ENCODE measurements at places on chromosomes 1 and 21.

DNA sequence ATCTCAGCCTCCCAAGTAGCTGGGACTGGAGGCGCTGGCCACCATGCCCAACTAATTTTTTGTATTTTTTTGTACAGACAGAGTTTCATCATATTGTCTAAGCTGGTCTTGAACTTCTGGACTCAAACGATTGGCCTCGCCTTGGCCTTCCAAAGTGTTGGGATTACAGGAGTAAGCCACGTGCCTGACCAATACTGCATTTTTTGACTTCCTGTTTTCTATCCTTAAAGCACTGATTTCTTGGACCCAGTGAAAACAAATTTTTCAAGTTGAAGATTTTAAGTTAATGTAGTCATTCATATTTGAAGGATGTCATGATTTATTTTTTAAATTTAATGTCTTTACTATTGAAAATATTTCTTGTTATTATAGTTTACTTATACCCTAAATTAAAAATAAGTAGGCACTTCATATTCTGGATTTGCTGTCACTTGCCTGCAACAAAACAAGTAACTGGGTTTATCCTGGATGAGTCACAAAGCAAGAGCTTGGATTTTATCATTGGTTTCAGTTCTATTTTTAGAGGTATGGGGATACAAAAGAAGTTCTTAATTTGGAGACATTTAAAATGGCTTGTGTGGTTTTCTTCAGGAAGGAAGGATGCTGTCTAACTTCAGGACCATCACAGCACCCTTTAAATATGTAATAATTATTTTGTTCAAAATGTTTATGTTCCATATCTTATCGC lies 2.2 kb upstream of the VPS45 start:
- no peak for DNase-seq

- no peak for DNase-seq
Measured at GRCh38 chr1:166813508-166814223, 25.6 kb upstream of the POGK start.

- no peak for DNase-seq
Measured at GRCh38 chr1:246110343-246111219, 396.5 kb downstream of the SMYD3 start.

DNA sequence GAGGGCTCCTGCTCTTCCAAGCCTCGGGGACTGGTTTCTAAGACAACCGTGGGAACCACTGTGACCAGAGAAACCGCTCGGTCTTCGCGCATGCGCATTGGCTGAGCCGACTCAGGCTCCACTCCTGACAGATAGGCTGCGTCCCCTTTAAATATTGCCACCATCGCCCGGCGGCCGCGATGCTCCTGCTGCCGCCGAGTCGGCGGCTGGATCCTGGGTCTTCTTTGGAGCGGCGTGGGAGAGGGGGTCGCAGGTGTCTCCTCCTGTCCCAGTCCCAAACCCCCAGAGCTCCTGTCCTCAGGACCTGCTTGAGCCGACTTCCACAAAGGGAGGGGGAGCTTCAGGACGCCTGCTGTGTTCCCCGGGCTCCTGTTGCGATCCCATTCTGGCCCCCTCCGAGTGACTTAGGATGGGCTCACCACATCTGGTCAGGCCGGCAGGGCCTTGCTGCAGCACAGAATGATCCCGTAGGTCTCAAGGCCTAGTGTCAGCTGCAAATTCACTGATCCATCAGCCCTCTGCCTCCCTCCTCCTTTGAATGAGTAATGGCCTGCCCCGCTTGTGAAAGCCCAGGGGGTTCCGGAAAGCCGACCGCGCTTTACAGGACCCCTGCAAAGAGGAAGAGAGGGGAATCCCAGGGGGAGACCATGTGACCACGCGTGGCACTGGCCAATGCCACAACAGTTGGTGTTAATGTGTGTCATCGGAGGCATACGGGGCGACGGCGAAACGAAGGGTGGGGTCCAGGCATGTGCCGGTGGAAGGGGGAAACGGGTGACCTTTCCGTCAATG lies 683.2 kb upstream of the TPTE start:
- DNase-seq, result peak; percentile 74

GRCh38 chr1:27098431-27099134 lies 56.3 kb downstream of the SLC9A1 start:
- no peak for DNase-seq

GRCh38 chr1:180198196-180198595 lies 31.9 kb upstream of the LHX4 start:
- no peak for DNase-seq

DNA sequence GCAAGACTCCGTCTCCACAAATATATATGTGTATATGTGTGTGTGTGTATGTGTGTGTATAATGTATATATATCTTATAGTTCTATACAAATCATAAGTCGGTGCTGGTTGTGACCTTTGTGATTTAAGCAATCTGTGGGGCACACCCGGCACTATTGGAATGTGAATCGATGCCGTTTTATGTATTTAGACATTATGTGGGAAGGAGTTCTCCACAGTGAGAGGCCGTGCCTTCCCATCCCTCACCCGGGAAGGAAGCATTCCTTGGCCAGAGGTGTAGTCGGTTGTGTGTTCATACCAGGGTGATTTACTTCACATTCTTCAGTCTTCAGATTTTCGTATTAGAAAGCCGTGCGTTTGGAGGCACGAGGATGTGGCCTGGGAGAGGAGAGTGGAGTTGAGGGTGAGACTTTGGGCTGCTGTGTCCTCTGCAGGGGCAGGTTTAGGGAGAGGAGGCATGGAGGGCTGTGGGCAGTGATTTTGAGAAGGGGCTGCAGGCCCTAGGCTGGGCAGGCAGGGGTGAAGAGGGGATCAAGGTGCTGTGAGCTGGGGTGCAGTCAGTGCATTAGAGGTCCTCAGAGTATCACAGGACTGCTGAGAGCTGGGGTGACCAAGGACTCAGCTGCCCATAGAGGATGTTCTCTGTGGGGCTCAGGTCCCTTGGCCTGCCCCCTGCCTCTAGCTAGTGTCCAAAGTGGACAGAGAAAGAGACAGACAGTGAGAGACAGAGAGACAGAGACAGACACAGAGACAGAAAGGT lies 57.7 kb downstream of the TRIM11 start:
- no peak for DNase-seq

DNA sequence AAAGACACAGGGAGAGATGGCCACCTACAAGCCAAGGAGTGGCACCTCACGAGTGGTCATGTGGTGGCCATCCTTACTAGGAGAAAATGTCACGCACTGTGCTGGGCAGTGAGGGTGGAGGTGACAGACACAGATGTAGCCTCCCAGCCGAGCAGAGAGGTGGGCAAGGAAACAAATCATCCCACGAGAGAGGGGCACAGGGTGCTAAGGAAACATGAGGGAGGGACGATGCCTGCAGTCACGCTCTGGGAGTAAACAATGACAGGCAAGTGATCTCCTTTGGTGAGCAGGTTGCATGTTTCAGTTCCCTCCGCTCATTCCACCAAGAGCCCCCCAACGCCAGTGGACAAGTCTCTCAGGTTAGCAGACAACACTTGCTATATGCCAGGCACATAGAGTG lies 65.8 kb downstream of the CD247 start:
- DNase-seq, result no peak

GRCh38 chr21:17834639-17835354 lies 15.6 kb upstream of the C21orf91 start:
- DNase-seq, result no peak

DNA sequence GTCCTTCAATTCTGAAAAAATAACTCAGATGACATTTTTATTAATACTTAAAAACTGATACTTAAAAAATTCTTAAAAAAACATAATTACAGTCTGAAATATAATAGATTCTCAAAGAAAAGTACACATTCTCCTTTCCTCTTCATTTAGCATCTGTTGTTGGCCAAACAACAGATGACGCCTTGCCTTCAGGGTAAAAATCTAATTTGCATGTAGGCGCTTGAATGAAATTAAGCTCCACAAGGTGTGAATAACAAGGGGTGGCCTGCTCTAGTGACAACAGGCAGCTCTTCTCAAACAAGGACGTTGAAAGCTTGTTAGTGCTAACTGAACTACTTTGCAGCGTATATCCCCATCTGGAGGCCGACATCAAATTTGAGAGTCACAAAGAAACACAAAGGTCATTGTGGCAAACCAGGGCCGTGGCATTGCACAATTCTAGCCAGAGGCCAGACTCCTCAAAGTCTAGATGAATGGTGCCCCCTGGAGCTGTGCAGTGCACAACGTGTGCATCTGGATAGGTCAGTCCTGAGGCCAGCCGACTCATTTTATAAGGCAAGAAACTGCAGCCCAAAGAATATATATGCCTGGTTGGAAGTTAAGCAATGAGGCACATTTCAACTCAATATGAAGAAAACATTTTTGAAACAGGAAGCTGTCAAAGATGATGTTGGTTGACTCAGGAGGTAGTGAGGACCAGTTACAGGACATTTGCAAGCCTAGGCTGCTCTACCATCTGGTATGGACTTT lies 459.2 kb upstream of the RUNX1 start:
- no peak for DNase-seq

DNA sequence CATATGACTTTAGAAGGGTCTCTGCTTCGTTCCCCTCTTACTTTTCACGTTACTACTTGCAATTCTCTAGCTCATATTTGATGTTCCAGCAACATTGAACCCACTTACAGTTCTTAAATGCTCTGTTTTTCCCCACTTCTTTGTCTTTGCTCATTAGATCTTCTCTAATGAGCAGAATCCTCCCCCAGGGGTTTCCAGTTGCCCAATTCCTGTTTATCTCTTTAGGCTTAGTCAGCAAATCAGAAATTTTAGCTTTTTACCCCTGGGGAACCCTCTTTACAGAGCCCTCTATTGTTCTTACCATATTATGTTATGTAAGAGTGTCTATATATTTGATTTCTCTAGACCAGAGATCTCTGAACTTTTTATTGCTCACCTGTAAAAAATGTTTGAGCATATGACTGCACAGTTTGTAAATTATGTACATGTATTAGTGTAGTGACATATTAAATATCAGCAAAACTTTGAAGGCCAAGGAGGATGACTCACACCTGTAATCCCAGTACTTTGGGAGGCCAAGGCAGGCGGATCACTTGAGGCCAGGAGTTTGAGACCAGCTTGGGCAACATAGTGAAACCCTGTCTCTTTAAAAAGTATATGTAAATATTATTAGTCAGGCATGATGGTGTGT lies 71.4 kb downstream of the FNBP1L start:
- DNase-seq, result no peak

DNA sequence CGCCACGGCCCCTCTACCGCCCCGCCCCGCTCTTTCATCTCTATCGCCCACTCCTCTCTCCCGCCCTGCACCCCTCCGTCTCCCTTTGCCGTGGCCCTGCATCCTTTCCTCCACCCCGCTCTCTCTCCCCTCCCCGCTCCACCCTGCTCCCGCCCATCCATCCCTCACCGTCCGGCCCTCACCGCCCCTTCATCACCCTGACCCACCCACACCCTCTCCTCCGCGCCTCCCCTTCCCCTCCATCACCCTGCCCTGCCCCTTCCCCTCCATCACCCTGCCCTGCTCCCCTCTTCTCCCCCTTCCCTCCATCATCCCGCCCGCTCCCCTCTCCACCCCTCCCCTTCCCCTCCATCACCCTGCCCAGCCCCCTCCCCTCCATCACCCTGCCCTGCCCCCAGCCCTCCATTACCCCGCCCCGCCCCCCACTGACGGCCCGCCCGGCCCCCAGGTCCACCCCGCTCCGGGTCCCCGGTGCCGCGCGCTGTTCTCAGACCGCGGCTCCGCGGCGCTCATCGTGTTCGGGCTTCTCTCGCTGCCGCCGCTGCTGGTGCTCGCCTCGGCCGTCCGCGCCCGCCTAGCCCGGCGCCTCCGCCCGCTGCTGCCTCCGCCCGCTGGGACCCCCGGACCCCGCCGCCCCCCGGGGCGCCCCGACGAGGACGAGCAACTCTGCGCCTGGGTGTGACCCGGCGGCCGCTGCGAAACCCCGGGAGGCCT lies 6.2 kb upstream of the ANKRD65 start:
- DNase-seq, result peak; percentile 84

DNA sequence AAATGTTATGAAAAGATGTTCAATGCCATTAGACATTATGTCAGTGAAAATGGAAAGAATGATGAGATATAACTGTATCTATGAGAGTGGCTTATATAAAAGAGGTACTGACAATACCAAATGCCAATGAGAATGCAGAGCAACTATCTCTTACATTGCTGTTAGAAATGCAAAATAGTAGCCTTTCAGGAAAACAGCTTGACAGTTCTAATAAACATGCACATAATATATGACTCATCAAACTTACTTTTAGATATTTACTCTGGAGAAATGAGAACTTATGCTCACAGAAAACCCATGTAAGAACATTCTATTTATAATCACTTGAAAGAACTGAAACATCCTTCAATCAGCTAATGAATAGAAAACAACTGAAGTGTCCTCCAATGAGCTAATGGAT lies 996.7 kb upstream of the ADGRL4 start:
- DNase-seq, result no peak

- no peak for DNase-seq
Measured at GRCh38 chr21:14901482-14901958, 163.3 kb downstream of the NRIP1 start.

- no peak for DNase-seq
Measured at GRCh38 chr1:67361641-67362040, 54.0 kb downstream of the IL12RB2 start.

DNA sequence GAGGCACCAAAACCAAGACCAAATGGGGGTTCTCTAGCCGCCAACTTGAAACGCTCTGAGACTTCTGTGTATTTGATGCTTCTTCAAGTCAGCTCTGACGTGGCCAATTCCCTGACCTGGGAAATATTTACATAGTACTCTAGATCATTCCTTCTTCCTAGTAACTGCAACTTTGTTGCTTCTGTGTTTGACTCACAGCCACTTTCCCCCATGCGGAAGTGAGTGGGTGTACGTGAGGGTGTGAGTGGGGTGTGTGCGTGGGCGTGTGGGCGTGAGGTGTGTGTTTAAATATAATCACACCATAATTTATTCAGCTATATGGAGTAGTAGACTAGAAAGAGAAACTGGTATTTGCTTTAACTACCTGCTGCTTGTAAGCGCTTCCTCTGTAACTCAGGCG lies 111.0 kb downstream of the TAS1R2 start:
- no peak for DNase-seq

DNA sequence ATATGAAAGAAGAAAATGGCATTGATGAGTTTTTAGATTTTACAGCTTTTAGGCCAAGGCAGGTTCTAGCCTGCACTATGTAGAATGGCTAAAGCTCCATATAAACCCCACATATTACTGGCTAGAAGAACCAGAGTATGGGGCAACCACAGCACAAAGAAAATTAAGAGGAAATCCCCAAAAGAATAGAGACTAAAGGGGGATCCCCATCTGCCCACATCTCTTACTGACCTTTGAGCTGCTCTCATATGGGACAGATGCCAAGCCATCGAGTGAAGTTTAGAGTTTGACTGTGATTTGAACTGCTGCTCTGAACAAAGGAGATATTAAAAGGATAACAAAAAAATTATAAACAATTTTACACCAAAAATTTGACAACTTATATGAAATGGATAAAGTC lies 102.2 kb upstream of the HAO2 start:
- DNase-seq, result no peak

GRCh38 chr1:30264672-30265025 lies 458.7 kb downstream of the MATN1 start:
- peak; percentile 4 for DNase-seq
